Mesenteric fat pad (tissue), 1 donor: ENCODE measurements at places on chromosomes 13 and 19. TPM values are rescaled to one million over a fixed set of nuclear protein-coding genes. Genes with fewer than 3 reads are reported as not detected.

PEAK3 gene
- 2.6 TPM for total RNA-seq

DNA sequence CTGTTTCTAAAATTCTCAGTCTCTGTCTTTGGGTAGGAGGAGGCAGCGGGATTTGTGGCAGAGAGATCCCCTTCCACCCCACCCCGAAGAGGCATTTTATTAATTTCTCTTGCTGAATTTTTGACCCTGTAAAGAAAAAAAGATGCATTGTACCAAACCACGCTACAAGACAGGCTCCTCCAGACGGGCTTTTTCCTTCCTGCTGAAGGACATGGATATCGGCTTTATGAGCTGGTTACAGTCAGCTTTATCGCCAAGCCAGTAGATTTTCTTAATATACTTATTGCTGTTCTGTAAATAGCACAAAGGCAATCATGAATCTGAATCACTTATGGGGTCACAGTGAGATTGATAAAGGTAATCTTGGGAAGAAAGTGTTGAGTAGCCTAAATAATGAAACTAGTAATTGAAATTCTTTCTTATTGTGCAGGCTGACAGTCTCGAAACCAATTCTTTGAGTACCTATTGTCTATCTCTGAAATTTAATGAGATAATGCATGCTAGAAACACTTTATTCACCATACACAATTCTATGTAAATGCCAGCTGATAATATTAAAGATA is 24.5 kb downstream of the MBNL2 start:
- DNase-seq: no peak

DNA sequence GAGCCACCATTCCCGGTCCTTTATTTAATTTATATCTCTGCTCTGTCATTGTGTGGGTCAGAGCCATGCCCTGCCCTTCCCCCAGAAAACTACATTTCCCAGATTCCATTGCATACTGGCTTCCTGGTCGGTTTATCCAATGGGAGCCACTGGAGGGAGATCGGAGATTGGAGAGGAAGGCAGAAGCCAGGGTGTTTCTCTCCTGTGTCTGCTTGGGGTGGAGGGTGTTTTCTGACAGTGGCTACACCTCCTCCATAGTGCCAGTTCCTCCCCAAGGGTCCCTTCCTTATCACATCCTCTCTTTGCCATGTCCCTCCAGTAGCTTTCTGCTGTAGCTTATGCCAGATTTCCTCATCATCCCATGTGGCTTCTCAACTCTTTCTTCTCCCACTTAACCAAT is 19.0 kb downstream of the OLFM2 start:
- no peak for DNase-seq

PRR36 gene
- total RNA-seq: not detected

- no peak for DNase-seq
Observed at GRCh38 chr19:17398902-17399527, 5.0 kb upstream of the CCDC194 start.

DNA sequence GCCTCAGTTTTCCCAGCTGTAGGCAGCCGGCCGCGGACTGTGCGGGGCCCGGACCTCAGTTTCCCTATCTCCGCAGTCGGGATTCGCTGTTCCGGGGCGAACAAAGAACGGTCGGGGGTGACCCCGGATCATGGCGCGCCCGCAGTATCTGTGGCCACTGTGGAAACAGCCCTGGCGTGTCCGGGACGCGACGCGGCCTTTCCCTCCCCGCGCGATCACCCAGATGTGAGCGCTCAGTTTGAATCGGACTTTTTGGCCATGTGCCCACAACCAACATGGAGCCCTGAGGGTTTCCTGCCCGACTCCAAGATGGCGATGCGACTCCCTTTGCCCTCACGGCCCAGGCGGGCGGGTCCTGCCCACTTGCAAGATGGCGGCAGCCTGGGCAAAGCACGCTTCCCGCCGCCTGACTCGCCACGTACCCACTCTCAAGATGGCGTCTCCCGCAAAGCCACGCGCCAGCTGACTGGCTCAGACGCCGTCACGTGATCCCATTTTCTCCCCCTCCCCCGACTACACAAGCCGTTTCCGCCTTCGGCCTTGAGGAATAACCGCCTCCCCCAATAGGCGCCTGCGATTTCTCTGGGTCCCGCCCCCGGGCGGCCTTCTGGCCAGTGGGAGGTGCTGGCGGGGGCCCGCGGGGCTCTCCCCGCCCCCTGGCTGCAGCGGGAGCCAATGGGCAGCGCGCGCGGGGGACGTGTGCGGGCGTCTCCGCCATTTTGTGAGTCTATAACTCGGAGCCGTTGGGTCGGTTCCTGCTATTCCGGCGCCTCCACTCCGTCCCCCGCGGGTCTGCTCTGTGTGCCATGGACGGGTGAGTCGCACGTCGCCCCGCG is at the start of gene PTBP1:
Gene PTBP1, plus strand, starts transcription at position 761 of the 836 bp plus-strand sequence. Its CDS starts 46 bp downstream, at position 807.
- DNase-seq: peak; percentile 100

GRCh38 chr19:15453091-15453578 is 3.4 kb upstream of the WIZ start:
- DNase-seq: no peak

GRCh38 chr13:101115762-101116171 is 300.5 kb downstream of the NALCN start:
- DNase-seq: no peak

DNA sequence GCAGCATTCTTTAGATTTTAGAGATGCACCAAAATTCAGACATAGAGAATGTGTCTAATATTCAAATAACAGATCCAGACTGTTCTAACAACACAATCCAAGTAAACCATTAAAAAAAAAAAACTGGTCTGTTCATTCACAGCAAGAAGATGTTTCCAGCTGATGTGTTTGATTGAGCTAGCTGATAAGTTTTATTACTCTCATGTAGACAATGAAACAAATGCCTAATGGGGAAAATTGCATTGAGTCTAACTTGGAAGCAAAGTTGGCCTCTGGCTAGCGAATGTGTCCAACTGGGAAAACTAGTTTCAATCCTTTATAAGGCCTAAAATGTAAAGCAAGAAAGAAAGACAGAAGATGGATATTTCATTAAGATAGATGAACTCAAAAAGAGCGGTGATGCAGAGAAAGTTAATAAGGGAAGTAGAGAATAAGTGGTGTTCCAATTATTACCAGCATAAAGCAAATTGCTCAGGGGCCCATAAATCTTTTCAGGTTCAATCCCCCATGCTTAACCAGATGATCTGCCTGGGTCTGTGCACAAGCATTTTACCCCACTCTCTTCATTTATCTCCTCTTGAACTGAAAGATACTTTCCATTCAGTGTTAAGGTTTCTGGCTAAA is 54.2 kb downstream of the PCDH9 start:
- DNase-seq: no peak

SLC25A41 gene
- total RNA-seq: not detected

DNA sequence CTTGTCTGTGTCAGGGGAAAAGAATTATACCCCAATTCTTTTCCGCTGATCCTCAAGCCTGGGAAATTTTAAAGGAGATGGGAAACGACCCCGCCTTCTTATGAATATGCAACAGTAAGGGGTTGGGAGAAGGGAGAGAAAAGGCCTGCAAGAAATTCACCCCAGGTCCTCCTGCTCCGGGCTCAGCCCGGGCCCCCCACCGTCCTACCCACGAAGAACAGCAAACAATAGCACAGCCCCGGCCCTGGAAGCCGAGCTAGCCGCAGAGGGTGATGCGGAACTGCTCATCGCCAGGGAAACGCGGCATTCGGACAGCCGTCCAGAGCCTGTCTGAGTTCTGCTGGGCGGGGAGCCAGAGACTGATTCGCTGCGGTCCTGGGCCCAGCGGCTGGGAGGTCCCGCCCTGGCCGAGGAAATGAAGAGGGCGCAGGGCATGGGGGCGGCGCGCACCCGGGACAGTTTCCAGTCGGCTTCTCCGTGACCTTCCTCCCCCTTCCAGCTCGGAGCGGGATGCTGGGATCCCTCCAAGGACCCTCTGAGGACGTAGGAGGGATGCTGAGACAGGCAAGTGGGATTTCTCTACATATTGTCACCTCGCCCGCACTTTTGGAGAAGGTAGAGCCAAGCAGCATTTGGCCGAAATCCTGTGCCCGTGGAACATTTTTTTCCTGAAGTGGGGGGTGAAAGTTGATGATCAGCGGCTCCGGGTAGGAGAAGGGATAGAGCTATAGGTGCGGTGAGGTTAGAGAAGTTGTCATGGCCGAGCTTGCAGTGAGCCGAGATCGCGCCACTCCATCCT is 82.3 kb upstream of the C1QTNF9B start:
- DNase-seq: no peak

LRRC63 gene
- total RNA-seq: 0.19 TPM

DNA sequence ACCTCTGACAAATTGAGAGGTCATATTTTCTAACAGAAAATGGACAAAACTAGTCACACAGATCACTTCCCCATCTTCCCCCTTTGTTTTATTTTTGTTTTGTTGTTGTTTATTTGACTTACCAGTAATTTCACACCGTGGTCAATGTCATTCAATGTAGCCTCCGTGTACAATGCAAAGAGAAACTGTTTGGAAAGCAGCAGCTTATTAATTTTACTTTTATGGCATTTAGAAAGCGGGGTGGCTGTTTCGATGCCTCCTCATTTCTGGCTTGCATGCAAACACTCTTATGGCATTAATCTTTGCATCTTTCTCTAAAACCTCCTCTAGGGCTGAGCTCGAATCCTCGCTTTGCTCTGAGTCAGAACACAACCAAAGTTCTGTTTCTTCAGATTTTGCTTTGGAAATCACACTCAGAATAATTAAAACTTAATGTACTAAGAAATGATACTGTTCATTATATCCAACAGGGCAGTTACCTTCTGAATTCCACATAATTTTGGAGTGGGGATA is 77.0 kb downstream of the ZNF536 start:
- DNase-seq: no peak

FUT1 gene
- total RNA-seq: 5.7 TPM

GRCh38 chr19:45782162-45782691 is at the start of gene DMPK:
Gene DMPK, minus strand, starts transcription at chr19:45782490. Its CDS starts 138 bp downstream, at chr19:45782352.
- DNase-seq: no peak

APLP1 gene
- total RNA-seq: 3.5 TPM

NRTN gene
- 0.42 TPM for total RNA-seq

DNA sequence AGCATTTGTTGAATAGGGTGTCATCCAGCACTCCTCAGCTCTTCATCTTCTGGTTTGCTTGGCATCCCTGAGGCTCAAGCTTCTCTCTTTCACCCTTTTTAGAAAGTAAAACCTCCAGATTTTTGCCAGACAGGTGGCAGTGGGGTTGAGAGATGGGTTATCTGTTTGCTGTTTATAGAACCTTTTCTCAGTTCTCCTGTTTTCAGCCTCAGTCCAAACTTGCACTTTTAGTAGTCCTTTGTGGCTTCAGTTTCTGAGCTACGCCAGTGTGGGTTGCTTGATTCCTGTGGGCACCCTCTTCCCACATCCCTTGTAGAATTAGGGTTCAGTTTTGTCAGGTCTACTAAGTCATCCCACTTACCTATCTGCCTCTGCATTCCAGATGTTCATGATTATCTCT is 147.9 kb downstream of the PAN3 start:
- no peak for DNase-seq

DNA sequence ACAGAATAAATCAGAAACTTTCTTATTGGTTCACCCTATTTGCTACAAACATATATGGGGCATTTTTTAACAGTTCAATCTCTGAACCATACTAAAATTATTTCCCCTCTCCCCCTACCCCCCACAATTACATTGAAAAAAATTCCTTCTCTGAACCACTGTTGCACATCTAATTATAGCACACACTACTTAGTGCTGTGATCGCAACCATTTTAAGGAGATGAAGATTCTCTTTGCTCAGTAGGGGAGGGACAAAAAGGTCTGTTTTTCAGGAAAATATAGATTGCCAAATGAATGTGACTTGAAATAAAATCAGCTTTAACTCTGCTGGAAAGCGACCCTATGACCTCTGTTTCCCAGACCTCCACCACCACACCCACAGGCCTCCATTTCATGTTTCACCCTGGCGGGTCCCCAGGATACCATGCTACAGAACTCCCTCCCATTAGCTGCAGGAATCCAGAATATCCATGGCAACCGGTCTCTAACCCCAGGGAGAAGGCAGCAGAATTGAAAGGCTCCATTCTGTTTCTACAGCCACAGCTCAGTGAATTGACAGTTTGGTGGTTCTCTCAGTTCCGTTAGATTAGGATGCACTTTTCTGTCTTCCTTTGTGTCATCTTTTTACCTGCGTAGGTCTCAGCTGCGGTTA is 286.3 kb downstream of the TBC1D4 start:
- no peak for DNase-seq

DNA sequence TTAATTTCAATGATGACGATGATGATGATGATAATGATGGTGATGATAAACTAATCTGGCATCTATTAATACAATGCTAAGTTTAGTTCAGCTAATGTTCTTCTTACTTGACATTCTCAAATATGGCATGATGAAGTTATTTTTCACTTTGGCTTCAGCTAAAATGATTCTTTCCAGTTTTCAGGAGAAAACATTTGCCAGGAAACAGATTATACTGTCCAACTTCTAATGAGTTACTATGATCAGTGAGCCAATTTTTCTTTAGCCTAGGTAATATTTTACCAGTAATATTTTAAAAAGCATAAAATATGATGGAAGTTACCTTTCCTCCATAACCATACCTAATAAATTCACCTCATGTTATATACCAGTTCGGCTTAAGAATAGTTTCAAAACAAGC is 245.7 kb upstream of the CSNK1A1L start:
- no peak for DNase-seq

FOXO1 gene
- total RNA-seq: 120 TPM

DNA sequence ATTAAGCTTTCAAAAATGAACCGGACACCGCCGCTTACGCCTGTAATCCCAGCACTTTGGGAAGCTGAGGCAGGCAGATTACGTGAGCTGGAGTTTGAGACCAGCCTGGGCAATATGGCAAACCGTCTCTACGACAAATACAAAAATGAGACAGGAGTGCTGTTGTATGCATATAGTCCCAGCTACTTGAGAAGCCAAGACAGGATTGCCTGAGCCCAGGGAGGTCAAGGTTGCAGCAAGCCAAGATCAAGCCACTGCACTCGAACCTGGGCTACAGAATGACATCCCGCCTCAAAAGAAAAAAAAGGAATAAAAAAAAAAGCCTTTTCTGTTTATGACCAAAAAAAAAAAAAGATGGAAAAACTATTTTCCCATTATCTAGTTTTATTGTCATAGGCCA is 96.4 kb downstream of the RBM26 start:
- no peak for DNase-seq

DLEU7 gene
- 0.32 TPM for total RNA-seq

DNA sequence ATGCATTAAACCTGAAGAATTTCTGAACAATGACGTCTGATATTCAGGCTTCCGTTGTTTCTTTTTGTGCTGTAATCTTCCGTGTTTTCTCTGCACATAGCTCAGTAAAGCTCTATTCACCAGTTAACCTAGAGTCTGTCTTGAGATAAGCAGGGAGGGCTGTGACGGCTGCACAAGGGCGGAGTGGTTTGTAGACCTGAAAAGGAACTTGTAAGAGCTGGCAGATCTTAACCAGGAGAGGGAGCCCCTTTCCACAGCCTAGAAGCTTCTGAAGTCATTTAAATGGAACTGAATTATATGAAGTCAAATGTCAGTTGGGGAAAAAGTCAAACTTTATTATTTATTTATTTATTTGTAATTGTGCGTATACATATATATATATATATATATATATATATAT is 27.5 kb downstream of the DPRX start:
- DNase-seq: no peak
